ENCODE measurements at places on chromosomes 12 and 14.
A peak's percentile ranks its signal among the peaks of the same experiment; 100 is the strongest.

DNA sequence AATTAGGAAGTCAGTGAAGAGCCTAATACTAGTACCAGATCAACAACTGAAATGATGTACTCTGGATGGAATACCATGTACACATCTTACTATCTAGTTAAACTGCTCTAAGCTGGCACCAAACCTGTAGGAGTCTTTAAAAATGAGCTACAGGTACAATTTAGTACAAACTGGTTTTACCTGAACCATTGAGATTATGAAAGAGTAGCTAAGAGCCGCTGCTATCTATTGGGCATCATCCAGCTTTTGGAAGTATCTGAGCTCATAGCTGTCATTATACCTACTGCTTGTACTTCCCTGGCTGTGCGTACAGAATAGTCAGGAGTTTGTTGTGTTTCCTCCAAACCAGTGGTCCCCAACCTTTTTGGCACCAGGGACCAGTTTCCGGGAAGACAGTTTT, 12.4 kb downstream of the TBC1D30 start:
- DNase-seq, result no peak

- DNase-seq, result no peak
Observed at GRCh38 chr14:99131632-99132271, 140.2 kb downstream of the BCL11B start.

DNA sequence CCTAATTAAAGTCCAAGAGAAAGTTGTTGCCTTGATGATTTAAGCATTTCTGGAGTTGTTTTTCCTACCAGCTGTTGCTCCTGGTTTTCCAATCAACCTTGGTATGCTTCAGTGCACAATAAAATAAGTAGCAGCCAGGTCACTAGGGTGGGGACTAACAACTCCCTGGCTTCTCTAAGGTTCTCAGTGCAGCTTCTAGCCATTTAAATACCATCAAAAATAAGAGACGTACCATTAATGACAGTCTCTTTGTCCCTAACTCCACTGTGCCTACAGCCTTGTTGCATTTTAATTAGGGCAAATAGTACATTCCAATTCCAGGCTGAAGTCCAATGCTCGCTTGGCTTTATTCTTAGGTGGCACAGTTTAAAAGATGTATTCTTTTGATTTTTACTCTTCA, 11.8 kb downstream of the STON2 start:
- no peak for DNase-seq

- DNase-seq, result no peak
Observed at GRCh38 chr12:52241205-52241842, 8.3 kb downstream of the KRT7 start.

GRCh38 chr14:100375266-100375962, 52.3 kb downstream of the SLC25A47 start:
- peak; percentile 77 for DNase-seq

- DNase-seq, result no peak
Observed at GRCh38 chr14:61479746-61480502, 158.5 kb downstream of the PRKCH start.

DNA sequence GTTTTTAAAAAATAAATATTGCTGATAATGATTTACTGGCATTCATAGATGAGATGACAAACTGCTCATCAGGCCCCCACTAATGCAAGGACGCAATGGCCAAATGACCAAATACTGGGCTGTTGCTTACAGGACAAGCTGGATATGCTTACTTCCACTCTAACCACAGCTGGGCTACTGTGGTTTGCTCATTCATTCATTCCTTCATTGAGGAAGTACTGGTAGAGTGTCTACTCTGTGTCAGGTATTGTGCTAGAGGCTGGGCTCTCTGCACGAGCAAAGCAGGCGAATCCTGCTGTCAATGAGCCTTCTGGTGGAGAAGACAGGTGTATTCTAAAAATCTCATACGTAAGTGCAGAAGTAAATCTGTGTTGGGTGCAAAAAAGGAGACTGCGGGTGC, 113.3 kb upstream of the SLC38A2 start:
- no peak for DNase-seq

DNA sequence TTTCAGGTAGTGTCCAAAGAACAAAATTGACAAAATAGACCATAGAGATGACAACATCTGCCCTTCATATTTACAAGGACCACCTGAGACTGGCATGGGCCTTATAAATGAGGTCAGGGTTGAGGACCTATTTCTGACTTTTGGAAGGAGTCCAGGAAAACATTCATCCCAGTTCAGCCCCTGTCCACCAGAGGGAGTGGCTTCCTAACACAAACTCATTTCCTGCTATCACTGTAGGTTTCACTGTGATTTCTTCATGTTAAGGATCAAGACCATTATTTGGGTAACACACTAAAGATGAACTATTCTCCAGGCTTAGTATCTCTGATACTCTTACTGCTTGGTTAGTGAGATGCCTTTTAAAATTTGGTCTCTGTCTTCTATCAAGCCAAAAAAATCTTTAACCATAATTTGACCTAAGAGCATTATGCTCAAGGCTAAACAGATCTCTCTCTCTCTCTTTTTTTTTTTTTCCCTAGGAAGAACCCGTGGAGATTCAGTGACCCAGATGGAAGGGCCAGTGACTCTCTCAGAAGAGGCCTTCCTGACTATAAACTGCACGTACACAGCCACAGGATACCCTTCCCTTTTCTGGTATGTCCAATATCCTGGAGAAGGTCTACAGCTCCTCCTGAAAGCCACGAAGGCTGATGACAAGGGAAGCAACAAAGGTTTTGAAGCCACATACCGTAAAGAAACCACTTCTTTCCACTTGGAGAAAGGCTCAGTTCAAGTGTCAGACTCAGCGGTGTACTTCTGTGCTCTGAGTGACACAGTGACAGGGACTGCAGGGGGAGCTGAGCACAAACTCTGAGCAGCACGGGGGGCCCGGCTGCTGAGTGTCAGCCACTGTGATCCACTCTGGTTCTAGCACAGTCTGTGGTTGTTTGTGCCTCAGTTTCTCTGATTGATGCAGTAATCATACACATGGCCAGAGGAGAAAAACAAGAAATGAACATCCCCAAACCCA, 267.6 kb upstream of the OR4E1 start:
- no peak for DNase-seq

- DNase-seq, result no peak
Observed at GRCh38 chr14:23128969-23129758, 10.1 kb upstream of the CEBPE start.

- DNase-seq, result no peak
Observed at GRCh38 chr14:60658211-60658690, 9.0 kb upstream of the SIX1 start.

- no peak for DNase-seq
Observed at GRCh38 chr12:65189028-65189718, 19.8 kb downstream of the LEMD3 start.
